ENCODE measurements at places on chromosomes 16 and 17.
A peak's percentile ranks its signal among the peaks of the same experiment; 100 is the strongest.

GRCh38 chr16:48354877-48355855 lies 30.0 kb downstream of the SIAH1 start:
- DNase-seq = no peak

DNA sequence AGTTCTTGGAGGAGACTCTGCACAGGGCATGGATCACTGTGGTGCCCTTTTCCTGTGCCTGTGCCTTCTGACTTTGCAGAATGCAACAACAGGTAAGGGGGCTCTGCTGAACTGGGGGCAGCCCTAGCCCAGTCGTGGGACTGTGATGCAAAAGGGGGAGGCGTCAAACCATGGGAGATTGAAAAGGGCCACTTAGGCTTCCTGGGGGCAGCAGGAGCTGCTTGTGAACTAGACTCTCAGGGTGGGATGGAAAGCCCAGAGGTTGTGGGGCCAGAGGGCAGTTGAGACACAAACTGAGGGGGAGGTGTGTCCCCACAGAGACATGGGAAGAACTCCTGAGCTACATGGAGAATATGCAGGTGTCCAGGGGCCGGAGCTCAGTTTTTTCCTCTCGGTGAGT lies 19.6 kb downstream of the ADGRG5 start:
- DNase-seq = no peak

DNA sequence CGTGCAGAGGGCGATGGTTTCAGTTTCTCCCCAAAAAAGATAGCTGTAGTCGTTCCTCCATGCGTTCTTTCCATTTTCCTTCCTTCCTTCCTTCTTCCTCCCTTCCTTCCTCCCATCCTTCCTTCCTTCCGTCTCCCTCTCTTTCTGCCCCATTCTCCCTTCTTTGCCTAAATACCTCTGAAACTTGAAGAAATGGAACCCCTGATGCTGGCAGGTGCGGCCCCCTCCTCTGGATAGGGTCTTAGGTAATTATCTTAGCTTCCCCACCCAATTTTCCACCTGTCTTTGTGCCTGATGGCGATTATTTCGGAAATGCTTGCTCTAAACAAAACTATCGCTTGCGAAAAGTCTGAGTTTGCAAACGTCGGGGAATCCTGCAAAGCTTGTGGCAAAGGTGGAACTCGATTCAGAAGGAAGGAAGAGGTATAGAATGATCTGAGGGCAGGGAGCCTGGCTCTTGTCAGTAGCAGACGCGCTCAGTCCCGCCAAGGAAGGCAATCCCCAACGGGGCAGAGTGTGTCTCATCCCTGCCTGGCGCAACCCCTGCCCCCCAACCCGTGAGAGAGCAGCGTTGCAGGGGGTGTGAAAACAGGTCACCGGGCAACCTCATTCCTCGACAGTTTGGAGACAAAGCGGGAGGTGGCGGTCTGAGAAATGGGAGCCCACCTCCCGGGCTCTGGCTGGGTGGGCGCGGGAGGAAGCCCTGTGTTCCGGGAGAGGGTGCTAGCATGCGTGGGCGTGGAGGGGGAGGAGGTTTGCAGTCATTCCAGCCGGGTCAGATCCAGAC lies 2.9 kb upstream of the CBX8 start:
- no peak for DNase-seq

DNA sequence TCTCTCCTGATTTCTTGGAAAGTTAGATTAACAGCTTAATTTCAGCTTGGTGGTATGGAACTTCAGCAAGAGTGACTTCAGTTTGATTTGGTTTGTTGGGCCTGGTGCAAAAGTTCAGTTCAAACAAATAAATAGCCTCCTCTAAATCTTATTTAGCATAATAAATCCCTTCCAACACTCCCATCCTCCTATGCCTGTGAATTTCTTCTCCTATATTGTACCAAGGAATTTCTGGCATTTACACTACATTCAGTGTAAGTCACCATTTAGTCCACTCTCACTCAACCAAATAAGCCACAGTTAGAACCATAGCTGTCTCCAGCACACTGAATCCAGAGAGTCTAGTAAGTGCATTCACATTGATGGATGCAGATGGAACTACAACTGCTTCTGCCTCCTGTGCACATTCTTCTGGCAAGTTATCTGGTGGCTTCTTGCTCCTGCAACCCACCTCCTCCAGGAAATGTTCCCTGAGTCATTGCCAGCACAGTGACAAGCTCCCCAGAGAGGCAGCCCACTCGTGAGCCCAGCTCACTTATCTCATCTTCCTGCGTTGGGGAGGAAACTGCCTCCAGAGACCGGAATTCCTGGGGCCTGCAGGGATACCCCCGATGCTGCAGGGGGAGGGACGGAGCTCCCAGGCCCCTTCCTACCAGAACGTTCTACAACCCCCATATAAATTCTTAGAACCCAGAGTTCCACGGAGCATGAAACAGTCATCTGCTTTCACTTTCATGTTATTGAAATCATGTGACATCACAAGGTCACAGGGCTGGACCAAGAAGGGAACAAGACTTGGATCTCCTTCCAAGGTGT lies 318.3 kb downstream of the PHKB start:
- DNase-seq = peak; percentile 50

DNA sequence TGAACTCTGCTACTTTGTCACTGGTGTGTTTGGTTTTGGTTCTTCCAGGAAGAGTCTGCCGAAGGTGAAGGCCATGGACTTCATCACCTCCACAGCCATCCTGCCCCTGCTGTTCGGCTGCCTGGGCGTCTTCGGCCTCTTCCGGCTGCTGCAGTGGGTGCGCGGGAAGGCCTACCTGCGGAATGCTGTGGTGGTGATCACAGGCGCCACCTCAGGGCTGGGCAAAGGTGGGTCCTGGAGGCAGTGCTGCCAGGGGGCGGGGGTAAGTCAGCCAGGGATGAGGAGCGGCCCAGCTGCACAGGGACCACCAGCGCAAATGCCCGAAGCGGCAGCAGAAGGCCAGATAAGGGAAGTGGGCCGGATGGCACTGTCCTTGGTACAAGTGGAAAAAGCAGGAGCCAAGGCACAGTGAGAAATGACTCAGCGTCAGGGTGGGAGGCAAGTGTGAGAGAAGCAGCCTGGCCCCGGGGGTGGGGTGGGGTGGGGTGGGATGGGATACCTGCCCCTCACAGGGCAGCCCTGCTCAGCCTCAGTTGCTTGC lies 41.9 kb downstream of the TMEM11 start:
- peak; percentile 16 for DNase-seq

GRCh38 chr17:40104594-40105486 lies 4.5 kb upstream of the NR1D1 start:
- DNase-seq = no peak

GRCh38 chr16:81891736-81892364 lies 112.8 kb downstream of the PLCG2 start:
- DNase-seq = no peak

DNA sequence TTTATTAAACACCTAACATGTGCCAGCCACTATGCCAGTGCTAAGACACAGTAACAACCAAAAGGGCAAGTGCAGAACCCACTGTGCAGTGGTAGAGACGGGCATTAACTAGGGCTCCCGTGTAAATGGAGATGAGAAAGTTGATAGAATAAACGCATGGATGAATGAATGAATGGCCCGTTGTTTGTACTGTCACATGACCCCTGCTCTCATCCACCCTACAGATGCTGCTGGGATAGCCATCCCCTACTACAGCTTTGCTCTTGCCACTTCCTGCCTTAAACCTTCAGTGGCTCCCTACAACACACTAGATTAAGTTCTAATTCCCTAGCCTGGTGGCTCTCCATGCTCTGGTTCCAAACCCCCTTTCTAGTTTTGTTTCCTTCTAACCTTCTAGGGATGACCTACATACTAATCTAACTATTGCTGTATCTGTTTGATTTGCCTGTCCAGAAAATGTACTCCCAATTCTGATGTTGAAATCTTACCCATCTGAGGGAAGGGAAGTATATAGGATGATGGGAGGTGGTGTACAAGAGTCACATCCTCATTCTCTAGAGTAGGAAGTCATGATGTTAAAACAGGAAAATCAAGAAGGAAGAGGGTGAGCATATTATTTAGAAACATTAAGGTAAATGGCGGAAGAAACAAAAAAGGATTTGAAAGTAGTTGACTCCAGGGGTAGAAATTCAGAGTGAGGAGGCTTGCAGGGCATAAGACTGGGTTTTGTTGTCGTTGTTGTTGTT lies 11.4 kb upstream of the TNRC6C start:
- DNase-seq = no peak

GRCh38 chr16:16830973-16831372 lies 452.0 kb downstream of the NPIPA7 start:
- no peak for DNase-seq

- no peak for DNase-seq
These were observed 2275.5 kb downstream of the TP53TG3F start for GRCh38 chr16:35734728-35735402.

DNA sequence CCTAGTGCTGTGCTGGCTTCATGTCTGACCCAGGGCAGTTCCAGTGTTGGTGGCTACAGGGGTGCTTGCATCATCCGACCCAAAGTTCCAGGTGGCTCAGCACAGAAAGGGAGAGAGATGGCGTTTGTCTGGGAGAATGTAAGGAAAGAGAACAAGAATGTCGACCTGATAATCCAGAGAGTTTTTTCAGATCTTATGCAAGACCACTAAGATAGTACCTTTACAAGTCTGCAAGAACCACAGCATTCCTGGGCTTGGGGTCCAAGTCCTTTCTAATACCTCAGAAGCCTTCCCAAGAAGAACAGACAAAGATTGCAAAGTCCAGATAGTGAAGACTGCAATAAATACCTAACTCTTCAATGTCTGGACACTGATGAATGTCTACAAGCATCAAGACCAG lies 363.0 kb upstream of the TOM1L1 start:
- no peak for DNase-seq

DNA sequence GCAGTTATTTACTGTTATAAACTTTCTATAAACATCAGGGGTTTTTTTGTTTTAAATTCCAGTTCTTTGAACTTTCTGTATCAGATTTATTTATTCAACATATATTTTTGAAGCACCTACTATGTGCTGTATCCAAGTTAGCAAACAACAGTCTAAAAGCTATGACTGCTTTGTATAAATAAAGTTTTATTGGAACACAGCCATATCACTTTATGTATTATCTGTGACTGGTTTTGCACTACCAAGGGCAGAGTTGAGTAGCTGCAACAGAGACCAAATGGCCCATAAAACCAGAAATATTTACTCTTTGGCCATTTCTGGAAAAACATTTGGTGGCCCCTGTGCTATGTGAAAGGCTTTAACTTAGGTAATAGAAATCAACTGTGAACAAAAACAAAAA lies 110.2 kb upstream of the ERCC4 start:
- DNase-seq = no peak

GRCh38 chr16:1331712-1332617 lies 1.5 kb upstream of the BAIAP3 start:
- peak; percentile 79 for DNase-seq

DNA sequence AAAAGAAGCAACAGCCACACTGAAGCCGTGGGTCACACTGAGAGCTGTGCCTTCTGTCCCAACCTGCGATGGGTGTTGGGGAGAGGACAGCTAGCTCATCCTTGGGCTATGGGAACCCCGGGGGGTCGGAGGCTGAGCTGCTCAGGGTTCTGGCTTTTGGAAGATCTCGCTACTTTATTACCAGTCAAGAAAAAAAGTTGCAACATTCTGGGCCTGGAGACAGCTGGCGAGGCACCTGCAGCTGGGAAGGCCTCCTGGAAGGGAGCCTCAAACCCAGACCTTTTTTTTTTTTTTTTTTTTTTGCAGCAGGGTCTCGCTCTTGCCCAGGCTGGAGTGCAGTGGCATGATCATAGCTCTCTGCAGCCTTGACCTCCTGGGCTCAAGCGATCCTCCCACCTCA lies 24.9 kb downstream of the TPSD1 start:
- no peak for DNase-seq

DNA sequence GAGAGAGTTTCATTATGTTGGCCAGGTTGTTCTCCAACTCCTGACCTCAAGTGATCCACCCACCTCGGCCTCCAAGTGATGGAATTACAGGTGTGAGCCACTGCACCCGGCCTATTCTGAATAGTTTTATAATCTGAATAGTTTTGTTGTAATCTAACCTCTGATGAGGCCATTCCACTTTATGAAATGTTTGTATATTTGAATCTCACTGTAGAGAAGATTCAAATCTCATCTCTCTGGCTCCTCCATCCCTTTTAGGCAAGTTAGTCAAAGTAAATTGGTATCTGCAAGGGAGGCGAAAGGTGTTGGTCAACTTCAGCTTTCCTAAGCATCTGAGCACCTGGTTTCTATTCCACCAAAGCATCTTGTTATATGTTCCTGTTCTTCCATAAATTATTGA lies 131.2 kb downstream of the BRIP1 start:
- no peak for DNase-seq

DNA sequence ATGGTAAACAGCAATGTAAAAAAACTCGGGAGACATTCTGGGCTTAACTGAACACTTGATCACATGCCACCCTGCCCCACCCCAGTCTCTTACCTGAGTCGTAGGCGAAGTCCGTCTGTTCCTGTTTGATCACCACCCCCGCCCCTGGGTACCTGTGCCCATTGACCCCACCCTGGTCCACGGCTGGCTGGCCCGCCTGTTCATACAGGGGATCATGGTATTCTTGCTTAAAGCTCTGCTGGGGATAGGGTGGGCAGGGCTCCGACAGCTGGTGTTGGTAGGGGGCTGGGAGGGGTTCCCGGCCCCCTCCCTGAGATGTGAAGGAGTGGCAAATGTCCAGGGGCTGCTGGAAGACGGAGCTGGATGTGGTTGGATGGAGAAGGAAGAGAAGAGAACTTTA lies 13.6 kb downstream of the ETV4 start:
- DNase-seq = no peak

DNA sequence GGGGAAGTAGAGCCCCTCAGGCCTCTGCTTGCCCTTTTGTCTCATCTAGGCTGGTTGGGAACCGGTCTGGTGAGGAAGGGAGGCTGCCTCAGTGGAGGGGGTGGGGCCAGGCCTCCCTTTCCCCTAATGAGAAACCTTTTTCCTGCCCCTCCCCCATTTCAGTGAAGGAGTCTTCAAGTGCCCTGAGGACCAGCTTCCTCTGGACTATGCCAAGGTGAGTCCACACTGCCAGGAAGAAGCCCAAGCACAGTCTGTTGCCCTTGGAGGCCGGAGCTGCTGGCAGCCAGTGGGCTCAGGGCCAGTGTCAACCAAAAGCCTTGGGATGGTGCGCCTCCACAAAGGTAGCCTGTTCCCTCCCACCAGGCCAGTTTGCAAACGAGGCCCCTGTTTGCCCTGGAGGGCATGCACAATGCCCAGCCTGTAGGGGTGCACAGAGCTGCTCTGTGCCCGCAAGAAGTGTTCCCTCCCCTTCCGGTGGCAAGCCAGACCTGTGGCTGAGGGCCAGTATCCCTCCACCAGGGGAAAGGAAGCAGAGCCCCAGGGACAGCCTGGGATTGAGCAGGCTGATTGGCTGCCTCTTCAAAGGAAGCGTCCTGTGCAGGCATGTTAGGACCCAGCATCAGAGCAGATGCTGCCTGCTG lies 3.4 kb downstream of the TRAF4 start:
- DNase-seq = no peak

GRCh38 chr16:14366974-14367707 lies 262.9 kb downstream of the PARN start:
- no peak for DNase-seq

GRCh38 chr16:85611444-85612190 lies 1.5 kb upstream of the GSE1 start:
- peak; percentile 70 for DNase-seq

GRCh38 chr16:27301236-27301861 lies 12.4 kb upstream of the IL4R start:
- no peak for DNase-seq

Data from activated CD8-positive, alpha-beta memory T cell treated with anti-CD3 and anti-CD28 coated beads, Interleukin-2, amount 10 ng/mL, durations not matched to agents 7 days and 5 days (primary cell).